ENCODE measurements at places on chromosomes 3 and 15.

DNA sequence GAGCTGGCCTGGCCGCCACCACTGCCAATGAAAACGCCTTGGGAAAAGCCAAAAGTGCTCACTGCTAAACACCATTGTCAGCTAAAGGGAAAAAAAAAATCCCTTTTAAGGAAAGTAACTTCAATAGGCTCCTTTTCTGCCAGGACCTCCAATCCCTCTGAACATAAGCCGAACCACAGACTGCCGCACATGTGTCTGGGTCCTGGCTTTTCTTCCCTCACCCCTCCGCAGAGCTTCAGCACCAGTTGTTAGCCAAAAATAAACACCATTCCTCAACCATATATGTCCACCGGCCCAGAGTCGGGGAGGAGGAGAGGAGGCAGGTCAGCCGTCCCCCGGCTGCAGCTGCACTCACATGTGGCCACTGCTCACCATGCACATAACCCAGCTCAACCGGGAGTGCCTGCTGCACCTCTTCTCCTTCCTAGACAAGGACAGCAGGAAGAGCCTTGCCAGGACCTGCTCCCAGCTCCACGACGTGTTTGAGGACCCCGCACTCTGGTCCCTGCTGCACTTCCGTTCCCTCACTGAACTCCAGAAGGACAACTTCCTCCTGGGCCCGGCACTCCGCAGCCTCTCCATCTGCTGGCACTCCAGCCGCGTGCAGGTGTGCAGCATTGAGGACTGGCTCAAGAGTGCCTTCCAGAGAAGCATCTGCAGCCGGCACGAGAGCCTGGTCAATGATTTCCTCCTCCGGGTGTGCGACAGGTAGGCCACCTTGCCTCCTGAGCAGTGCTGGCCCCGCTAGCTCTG, at the start of gene FBXL22:
Gene FBXL22, plus strand, starts transcription at position 350 of the 753 bp plus-strand sequence. Its CDS starts 6 bp downstream, at position 356.
- DNase-seq = peak; percentile 80

DNA sequence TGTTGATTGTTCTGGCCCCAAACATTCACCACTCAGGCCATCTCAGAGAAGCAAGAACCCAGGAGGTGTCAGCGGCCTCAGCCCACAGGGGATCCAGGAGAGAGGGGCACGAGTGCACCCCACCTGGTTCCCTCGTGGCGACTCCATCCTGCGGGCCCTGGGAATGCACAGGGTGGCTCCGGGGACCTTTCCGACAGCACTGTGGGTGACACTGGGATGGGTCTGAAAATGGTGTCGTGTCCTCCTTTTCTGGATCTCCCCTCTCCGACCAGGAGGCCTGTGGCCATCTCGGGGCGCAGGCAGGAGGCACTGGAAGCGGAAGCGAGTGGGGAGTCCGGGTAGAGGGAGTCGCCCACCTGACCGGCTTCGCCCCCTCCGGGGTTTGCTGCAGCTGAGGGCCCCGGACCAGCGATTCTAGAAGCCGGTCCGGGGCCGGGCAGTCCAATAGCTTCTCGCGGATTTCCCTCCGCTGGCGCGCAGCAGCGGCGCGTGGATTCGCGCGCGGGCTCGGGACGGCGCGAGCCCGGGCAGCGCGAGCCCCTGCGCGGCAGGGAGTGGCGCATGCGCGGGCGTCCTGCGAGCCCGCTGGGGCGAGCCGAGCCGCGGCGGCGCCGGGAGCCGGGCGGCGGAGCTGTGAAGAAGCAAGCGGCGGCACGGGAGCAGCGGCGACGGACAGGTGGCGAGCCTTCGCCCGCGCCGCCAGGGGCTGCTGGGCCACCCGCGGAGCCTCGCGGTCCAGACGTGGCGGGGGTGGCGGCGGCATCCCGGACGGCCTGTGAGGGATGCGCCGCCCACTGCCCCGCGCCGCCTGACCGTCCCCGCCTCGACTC, at the start of gene DOCK3:
Gene DOCK3, plus strand, starts transcription at position 579 of the 830 bp plus-strand sequence. CDS start 337 bp downstream, outside the sequence.
- DNase-seq = peak; percentile 44

DNA sequence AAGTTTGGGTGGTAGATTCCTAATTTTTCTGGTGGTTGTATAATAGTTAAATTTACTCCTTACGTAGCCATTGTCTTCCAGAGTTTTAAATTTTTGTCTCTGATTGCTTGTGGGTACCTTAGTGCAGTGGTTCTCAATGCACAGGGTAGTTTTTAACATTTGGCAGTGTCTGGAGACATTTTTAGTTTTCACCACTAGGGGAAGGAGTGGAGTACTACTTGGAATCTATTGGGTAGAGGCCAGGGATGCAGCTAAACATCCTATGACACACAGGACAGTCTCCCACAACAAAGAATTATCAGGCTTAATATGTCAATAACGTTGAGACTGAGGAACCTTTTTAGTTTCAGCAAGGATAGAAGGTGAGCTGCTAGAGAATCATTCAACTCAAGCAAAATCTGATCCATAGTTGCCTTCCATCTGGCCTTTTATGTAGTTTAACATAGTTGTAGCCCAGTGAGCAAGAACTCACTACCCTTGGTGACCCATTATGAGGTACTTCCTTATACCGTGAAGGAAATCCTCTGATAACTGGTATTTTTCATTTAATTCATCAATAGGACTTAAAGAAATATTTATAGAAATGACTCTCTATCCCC, 8.6 kb upstream of the STX19 start:
- peak; percentile 57 for DNase-seq

DNA sequence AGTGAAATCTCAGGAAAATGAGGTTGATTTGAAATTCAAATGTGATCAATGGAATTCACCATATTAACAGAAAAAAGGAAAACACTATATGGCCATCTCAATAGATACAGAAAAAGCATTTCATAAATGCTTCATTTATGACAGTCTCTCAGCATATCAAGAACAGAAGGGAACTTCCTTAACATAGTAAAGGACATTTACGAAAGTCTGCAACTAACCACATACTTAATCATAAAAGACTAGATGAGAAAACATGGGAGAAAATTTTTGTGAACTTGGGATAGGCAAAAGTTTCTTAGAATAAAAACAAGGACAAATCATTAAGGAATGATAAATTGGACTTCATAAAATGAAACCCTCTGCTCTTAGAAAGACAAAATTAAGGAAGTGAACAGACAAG, 24.7 kb upstream of the TIPARP start:
- no peak for DNase-seq

DNA sequence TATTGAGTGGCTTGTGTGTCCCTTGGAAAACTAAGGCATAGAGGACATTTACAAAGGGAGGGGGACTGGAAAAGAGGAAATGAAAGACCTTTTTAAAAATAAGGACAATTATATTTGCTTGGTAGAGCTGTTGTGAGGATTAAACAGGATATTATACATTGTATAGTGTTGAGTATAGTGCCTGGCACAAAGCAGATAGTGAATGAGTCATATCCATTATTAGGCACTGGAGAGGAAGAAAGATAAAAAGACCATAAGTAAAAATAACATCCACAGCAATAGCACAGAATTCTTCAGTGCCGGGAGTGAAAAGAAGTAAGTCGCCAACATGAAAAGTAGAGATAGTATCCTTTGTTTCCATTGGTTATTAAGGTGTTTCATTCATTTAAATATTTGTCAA, 623.3 kb downstream of the PDCD6IP start:
- DNase-seq = no peak

DNA sequence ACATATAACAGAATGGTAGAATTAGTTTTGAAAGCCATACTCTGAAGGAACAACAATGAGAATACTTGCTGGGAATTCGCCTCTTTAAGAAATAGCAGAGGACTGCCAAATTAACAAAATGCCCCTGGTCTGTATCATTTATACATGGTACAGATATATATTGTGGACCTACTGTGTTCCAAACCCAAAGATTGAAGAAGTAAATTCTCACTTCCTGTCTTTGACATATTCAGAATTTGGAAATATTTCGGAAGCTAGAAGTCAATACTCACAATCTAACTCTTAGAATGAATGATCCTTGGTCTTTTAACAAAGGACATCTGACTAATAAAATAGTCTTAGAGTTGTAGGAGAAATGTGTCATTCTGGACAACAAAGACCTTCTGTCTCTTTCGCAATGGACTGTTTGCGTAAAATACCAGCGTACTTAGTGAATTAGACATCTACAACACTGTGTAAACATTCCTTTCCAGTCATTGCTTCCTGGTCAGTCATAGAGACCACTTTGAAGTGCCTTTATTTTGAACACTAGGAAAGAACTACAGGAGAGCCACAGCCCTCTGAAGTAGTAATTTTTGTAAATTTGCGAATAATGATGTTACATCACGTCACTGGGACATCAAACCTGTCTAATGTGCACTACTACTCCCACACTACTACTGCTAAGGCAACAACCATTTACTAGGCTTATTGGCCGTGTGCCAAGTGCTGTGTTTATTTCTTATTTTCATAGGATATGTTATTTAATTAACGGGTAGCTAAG, 68.0 kb downstream of the CHL1 start:
- no peak for DNase-seq

GRCh38 chr3:42688487-42689420, 3.4 kb downstream of the KLHL40 start:
- DNase-seq = no peak

DNA sequence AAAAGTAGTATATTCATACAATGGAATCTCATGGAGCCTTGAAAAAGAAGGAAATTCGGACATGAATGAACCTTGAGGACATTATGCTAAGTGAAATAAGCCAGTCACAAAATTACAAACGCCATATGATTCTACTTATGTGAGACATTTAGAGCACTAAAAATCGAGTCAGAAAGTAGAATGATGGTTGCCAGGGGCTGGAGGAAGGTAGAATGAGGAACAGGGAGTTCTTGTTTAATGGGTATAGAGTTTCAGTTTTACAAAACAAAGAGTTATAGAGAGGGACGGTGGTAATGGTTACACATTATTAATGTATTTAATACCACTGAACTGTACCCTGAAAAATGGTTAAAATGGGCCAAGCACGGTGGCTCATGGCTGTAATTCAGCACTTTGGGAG, 19.5 kb downstream of the UBXN7 start:
- no peak for DNase-seq

- DNase-seq = peak; percentile 57
Observed at GRCh38 chr3:101077361-101078011, 84.3 kb upstream of the ABI3BP start.

GRCh38 chr15:99961011-99961441, 227.8 kb upstream of the LYSMD4 start:
- peak; percentile 43 for DNase-seq
